Renal cortical epithelial cell (primary cell): ENCODE measurements at places on chromosomes 4 and X. TPM values are rescaled to one million over a fixed set of nuclear protein-coding genes. Genes with fewer than 3 reads are reported as not detected.

DNA sequence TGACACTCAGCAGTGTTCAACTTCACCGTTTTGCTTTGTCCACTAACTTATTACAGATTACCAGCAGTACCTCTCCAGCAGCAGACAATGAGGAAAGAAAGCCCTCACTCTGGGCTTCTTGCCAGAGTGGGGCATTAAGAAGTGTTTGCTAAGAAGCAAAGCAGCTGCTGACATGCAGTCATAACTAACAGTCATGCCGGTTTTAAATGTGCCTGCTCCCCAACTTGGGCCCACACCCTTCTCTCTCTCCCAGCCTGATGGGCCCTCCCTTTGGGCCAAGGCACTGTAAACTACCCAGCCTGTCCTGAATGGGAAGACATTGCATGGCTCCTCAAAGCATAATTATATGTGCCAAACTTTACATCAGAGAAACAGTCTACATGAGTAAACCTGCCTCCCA is 54.6 kb upstream of the HHIP start:
- peak; percentile 90 for DNase-seq

DNA sequence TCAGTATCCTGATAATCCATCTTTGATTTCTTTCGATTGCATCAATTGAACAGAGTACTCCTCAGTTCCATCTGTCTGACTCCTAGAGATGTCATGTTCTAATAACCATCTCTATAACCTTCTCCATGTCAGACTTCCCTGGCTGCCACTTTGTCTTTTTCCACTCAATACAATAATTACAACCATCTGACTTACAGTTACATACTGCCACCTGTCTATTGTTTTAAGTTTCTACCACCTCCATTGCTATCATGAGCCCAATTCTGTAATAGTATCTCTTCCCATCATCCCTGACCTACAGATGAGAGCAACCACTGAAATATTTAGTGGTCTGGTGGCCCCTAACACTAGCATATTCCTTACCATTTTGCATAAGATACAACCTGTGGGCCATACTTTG is 439.2 kb upstream of the FAM47C start:
- peak; percentile 6 for DNase-seq

DNA sequence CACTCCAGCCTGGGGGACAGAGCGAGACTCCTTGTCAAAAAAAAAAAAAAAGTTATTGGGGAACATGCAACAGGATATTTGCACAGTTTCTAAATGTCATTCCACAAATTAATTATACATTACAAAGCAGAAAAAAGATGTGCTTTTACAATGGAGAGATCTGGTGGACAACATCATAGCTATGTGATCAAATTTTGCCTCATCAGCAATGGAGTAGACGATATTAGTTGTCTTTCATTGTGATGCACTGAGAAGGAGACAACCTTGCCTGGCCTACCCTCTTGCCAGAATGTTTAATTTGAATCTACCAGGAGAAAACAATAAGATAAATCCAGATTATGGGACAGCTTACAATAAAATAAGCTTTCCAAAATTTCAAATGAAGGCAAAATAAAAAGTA is 30.5 kb upstream of the BLTP1 start:
- DNase-seq, result no peak

DNA sequence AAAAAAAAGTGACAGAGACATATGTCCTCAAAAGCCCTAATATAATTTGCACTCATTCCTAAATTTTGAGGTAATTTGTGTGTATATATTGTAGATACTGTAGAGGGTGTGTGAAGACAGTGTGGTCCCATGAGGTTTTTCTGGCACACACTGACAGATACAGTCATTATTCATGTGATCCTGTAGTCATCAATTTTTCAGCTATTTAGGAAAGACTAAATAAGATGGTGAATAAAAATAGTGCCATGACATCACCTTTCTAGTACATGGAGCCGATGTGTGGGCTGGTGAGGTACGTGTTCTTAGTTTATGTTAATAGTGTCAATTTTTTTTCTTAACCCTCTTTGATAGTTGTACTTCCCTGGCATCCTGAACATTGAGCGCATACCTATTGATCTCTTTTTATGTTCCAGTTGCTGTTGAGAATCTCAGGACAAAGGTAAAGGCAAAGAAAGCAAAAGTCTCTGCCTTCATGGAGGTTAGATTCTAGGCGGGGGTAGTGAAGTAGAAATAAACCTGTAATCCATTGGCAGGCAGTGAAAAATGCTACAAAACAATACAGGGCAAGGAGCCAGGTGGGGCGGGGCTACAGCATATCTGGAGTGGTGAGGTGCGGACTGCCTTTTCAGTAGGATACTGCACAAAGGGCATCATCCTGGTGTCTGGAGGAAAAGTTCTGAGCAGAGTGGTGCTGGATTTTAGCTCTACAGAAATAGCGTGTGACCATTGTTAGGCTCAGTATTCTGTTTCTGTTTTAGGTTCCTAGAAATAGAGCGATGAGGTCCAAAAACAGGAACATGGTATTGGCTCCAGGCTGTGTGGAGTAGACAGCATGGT is 93.8 kb downstream of the ARHGAP10 start:
- no peak for DNase-seq

DNA sequence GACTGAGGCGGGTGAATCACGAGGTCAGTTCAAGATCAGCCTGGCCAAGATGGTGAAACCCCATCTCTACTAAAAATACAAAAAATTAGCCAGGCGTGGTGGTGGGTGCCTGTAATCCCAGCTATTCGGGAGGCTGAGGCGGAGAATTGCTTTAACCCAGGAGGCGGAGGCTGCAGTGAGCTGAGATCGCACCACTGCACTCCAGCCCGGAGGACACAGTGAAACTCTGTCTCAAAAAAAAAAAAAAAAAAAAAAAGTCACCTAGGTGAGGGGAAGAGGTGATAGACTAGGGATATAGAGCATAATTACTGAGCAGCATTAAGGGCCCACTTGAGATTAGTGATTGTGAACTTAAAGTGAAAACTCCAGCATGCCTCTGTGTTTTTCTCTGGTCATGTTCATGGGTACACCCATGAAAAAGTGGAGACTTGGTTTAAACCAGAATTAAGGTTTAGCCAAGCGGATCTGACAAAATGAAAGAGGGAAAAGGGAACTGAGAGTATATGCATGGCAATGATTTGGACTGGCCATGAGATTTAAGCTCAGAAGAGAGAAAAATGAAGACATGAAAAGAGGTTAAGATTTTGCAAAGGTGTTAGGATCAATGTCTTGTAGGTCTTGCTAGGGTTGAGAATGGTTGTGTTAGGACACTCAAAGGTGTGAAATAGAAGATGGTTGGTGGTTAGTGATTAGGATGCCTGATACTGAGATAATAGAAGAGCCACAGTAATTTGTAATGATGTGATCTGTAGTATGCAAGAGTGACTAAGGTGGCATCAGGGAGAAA is 105.0 kb downstream of the RAB28 start:
- DNase-seq, result no peak

DNA sequence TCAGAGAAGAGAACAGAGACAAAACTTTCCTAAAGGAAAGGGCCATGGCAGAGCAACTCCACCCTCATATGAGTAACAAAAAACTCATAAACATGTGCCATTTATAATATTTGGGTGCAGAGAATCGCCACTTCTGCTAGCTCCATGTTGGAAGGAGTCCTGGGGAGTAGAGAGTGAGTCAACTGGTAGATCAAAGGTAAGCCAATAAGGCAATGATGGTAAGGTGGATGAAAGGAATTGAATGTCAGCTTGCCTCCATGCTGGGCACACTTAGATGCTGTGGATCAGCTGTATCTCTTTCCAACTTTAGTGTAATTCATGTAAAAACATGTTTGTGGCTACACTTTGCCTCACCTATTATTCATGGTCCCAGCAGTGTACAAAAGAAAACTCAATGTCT is 4.7 kb downstream of the QRFPR start:
- DNase-seq, result no peak

DNA sequence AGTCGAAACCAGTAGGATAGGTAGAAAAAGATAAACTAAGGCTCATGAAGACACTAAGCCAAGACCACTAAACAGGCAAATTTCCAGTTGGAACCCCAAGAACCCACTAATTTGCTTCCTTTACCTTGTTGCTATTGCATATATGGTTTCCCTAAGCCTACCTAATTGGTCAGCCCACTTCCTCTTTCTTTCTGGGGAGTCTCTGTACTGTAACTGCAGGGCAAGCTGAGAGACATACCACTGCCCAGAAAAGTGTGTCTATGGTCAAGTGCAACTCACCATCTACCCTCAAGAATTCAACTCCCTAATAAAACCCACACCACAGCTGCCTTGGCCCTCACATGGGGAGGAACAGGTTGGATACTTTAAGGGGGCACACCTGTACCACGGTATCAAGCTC is 28.6 kb downstream of the IDS start:
- no peak for DNase-seq

DNA sequence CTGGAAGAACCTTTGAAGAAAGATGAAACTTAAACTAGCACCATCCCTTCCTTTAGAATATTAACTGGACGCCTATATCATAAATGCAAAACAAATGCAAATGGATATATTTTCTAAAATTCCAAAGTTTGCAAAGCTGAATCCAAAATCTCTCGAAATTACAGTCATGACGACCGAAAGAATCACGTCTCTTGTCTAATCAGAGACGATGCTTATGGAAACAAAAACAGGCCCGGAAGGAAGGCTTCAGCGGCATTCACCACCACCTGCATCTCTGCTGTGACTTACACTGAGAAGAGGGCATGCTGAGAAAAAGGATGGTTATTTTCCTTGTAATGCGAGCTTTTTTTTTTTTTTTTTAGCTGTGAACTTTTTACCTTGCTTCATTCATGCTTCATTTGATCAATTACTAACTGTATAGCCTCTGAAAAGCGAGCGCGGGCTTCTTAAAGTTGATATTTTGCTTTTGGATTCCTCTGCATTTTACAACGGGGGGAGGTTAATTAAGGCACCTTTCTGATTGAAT is 209.3 kb downstream of the SOWAHB start:
- DNase-seq, result peak; percentile 52

- no peak for DNase-seq
These were observed 1.0 kb downstream of the LAMP2 start for GRCh38 chrX:120468071-120468470.

DNA sequence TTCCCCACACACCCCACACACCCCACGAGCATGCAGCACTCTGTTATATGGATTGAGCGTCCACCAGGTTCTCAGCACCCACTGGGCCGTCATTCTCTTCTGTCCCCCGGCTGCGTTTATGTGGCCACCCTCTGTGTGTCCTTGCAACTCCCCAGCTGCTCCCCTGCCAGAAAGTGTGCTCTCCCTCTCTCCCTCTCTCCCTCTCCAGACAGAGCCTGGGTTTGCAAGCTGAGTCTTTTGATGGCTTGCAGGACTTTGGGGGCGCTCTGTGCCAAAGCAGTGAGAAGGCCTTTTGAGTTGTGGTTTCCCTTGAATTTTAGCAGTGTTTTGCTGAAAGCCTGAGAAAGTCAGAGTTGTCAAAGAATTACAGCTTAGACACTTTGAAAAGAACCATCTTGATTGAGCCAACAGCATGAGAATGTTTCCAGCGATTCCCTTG is 173.5 kb downstream of the DCLK2 start:
- no peak for DNase-seq

GRCh38 chr4:146647615-146648460 is 9.1 kb downstream of the POU4F2 start:
- DNase-seq, result no peak

Gene HPGD
- 8.7 and 105 TPM in 2 replicates for total RNA-seq

Gene RNF150
- total RNA-seq, result 2.1 and 15.5 TPM in 2 replicates

Gene ALPK1
- 11.6 and 21.1 TPM in 2 replicates for total RNA-seq
